ENCODE measurements at places on chromosomes 4 and X.
A peak's percentile ranks its signal among the peaks of the same experiment; 100 is the strongest.

DNA sequence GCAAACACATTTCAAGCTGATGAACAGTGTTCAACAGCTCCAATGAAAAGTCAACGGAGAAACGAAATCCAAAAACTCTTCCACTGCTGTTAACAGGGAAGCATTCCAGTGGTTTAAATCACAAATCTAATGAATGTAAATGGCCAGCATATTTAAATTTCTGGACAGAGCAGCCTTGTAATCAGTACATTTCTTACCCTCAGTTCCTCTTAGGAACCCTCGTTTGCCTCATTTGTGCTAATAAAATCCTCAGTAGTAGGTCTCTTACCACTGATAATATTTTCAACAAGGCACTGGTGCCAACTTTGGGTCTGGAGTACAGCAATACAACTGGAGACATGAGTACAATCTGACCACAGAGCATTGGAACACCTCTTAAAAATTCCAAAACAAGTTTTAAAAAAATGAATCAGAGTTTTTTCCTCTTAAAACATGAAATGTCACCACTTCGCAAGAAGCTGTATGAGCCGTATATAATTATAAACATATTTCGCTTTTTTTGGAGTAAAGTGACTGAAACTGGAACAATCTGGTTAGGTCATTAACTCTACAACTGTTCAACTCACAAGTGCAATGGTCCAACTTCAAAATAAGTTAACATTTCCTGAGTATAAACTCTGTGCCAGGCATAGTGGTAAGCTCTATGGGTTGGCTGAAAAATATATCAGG is 211.2 kb downstream of the CPEB2 start:
- DNase-seq, result no peak

DNA sequence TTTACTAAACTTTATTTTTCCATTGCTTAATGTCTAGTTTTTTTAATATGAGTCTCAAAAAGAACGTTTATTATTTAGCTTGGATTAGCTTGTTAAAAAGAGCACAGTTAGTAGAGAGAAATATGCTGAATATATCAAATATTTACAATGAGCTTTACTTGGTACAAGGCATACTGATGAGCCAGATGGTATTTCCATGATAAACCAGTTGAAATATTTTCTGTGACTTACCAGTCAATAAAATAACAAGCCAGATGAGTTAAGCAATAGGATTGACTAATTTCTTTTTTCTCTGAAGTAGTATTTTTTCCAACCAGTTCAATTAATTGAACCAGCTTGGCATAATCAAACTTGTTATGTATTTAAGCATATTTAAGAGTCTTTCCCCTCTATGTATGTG is 134.1 kb downstream of the KLHL34 start:
- no peak for DNase-seq

DNA sequence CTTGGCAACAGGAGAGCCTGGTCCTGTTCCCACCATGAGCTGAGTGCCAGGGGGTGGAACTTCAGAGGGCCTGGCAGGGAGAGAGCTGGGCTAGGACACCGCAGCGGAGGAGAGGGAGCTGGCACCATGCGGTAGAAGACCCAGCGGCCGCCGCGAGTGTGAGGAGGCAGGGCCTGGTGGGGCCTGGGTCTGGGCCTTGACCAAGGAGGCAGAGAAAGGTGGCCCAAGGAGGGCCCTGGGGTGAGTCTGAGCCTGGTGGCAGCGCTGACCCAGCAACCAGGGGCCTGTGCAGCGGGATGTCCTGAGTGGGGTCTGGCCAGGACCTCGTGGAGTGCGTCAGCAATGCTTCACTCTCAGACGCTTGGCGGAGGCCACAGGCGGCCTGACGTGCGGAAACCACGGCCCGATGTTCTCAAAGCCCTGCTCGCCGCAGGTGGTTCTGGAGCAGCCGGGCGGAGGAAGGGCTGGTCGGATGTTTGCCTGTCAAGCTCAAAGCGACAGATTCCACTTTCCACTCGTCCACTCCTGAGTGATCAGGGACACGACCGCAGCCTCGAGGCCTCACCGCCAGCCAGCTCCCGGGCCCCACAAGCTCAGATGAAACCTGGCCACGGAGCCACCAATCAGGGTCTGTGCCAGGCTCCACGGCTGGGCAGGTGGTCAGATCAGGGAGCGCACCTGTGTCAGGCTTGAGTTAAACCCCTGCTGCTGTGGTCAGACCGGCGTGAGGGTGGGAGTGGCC is 20.8 kb downstream of the ATP5ME start:
- DNase-seq, result no peak

DNA sequence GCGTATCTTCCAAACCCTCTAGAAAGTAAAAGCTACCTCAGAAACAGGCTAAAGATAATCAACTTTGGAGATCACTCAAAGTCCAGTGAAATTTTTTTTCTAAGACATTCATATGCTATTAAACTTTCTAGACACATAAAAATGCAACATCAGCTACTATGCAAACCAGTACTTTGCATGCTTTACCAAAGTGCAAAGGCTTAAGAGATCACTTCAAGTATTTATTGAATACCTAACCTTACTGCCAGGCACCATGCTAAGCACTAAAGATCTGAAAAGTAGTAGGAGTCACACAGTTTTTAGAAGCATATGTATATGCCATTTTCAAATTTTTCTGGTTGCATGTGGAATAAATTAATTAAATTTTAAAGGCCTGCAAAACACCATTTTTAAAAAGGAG is 115.8 kb downstream of the THOC2 start:
- DNase-seq, result no peak

DNA sequence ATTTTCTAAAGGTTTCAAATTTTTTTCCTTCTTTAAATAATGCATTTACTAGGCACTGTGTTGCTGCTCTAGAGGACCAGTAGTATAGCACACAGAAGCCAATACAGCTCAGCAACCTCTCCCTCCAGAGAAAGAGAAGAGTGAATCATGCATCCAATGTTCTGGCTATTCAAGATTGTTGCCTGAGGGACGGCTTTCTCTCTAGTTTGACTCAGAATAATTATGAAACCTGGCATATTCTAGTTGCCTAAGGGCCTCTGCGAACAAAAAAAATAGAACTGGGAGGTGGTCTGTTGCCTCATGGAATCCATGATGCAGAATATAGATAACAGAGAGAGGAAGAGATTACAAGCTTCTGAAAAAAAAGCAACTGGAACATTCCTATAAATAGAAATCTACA is 1233.3 kb upstream of the PABPC4L start:
- DNase-seq, result no peak

DNA sequence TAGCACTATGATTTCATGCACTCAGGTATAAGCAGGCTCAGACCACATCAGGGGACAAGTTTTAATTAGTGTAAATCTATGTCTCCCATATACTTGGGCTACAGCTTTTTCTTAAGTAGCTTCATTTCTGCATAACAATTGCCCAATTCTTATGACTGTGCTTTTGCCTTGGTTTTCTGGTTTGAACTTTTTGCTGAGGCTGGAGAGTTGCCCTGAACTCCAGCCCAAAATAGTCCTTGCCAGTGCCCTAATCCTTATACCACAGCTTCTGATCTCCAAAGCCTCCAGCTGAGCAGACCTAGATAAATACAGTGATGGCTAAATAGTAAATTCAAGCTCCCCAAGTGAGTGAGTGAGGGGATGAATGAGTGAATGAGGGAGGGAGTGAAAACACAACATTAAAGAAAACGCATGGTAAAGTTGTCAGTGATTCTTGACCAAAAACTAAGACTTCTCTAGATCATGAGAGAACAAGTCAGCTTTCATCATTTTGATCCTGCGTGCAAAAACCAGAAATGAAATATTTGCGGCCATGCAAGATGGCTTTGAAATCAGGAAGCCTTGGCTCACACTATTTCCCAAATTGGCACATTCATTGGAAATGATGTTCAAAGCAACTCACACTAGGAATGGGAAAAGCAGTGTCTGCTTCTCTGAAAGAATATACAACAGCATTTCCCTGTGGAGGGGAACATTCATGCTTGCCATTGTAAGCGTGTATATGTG is 437.1 kb upstream of the CTSO start:
- DNase-seq, result no peak

DNA sequence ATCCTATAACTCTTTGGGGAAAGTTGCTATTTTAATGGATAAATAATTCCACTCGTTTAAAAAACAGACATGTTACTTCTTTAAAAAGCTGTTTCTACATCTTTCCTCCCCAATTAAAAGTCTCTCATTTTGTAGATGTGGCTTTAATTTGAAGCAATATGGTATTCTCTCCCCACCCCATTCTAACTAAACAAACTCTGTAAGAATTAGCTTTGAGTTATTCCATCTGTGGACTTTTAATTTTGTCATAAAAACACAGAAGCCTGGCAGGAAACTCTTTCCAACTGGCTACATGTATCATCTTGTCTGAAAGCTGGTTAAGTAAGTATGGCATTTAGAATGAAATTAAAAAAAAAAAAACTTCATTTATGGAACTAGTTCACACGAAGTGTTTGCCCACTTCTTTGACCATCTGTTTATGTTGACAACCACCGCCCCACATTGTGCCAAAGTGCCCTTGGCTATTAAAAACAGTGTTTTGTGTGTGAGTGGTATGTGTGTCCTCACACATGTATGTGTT is 140.3 kb downstream of the NAA11 start:
- DNase-seq, result no peak

GRCh38 chrX:69280933-69281332 is 115.7 kb upstream of the PJA1 start:
- no peak for DNase-seq

DNA sequence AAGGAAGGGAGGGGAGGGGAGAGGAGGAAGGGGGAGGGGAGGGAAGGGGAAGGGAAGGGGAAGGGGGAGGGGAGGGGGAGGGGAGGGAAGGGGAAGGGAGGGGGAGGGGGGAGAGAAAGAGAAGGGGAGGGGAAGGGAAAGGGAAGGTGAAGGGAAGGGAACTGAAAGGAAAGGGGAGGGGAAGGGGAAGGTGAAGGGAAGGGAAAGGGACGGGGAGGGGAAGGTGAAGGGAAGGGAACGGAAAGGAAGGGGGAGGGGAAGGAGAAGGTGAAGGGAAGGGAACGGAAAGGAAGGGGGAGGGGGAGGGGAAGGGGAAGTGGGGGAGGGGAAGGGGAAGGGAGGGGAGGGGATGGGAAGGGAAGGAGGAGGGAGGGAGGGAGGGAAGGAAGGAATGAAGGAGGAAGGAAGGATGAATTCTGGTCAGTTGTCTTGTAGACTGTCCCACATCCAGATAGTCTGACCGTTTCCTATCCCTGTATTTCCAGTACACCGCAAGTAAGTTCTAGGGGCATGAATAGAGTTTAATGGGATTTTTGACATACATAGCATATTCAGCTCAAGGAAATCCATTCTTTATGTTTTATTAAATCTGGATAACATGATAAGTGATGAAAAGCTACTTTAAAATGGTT is 20.4 kb downstream of the HERC5 start:
- DNase-seq, result no peak

- peak; percentile 67 for DNase-seq
Observed at GRCh38 chrX:76148753-76149152, 24.1 kb upstream of the PBDC1 start.

DNA sequence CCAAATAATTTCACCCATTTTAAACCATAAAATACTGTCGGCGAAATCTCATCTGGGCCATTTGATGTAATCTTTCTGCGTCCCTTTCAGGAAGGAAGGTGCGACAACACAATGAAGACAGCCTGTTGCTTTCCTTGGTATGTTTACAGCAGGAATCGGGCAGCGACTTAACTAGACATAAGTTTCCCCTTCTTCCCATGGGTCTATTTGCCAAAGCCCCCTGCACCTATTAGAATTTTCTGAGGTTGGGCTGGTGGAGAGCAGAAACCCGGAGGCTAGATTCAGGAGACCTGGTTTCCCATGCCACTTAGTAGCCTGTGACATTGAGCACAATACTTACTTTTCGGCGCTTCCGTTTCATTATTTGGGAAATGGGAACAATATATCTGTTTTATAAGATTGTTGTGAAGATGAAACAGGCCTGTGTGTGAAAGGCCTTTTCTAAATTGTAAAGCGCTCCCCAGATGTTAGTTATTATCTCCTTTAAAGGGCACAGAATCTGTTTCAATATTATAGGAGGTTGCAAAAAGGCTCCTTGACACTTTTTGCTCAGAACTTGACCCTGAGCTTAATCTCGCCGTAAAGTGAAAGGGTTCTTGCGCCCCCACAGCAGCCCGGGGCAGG is 552 bp upstream of the AFF1 start:
- DNase-seq, result peak; percentile 20

DNA sequence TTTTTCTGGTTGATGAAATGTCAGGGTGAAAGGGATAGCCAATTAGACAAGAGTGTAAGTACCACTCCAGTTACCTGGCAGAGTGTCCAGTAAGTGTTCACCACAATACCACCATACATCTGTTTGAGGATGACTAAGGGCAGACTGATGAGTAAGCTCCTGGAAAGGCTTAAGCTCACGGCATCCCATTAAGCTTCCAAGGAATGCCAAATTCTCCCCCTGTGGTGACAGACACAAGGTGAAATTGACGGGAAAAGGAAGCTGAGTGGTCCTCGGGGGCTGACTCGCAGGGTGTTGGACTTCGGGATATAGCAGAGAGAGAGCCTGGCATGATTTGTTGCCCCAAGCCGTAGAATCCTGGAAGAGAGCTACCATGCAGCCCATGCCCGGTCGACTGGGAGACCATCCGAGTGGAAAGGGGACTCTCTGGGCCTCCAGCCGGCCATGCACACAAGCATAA is 7.6 kb upstream of the BST1 start:
- no peak for DNase-seq

GRCh38 chr4:73998040-73999011 is at the start of gene CXCL5:
CXCL5 (minus strand) TSS chr4:73998677; CDS start chr4:73998581, 96 bp downstream.
- no peak for DNase-seq

DNA sequence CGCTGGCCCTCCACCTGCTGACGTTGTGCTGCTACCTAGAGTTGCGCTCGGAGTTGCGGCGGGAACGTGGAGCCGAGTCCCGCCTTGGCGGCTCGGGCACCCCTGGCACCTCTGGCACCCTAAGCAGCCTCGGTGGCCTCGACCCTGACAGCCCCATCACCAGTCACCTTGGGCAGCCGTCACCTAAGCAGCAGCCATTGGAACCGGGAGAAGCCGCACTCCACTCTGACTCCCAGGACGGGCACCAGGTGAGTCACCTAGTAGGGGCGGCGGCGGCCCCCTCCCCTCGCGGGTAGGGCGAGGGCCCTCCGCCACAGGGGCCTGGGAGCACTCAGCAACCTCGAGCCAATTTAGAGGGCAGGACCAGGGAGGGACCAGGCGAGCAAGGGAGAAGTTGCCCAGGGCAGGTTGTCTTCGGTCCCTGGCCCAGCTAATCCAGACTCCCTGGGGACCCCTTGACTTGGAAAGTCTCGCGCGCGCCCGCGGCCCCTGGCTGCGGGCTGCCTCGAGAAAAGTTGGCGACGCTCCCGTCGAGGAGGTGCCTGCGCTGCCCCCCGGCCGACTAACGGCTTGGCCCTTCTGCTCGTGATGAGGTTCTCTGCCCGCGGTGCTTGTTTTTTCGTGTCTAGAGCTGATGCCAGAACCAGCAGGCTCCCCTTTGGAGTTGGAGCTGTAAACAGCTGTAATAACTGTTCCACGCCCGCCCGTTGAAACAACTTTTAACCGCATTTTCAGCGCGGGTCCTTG is 717 bp downstream of the EDA start:
- DNase-seq, result no peak

GRCh38 chrX:72478351-72478750 is 94.3 kb downstream of the HDAC8 start:
- no peak for DNase-seq

DNA sequence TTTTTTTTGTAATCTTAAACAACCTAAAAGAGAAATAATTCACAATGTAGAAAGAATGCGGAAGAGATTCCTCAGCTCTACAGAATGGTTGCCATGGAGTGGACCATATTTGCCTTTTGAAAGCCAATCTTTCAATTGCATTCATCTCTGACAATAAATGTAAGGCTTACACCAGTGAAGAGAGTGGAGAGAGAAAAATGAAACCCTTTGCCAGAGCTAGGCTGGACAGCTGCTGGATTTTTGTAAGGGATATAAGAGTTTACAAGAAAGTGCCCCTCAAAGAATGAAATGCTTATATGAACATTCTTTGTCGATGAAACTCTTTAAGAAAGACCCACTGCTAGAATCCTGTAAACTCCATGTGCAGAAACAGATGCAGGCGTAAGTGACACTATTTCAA is 66.0 kb upstream of the FAT1 start:
- DNase-seq, result no peak

Data from activated CD4-positive, alpha-beta T cell treated with anti-CD3 and anti-CD28 coated beads, Interleukin-2, amount 50 U/mL, for 16 hours (primary cell).